ENCODE measurements at places on chromosomes 4 and X. TPM values are rescaled to one million over a fixed set of nuclear protein-coding genes. Genes with fewer than 3 reads are reported as not detected.

DNA sequence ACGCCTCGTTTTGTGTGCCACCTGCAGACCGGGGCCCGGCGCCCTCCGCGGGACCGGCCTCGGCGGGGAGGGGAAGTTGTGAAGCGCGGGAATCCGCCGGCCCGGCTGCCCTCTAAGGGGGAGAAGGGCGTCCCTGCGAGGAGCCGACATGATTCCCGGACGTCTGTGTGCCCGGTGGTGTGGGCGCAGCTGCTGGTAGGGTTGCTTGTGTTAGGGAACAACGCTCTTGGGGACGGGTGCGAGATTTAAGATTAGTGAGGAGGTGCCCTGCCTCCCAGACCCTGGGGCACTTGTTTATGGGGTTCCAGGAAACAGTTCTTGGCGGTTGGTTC, 627 bp downstream of the CDKN2AIP start:
- peak; percentile 58 for DNase-seq

GRCh38 chr4:158930639-158930972, 161.8 kb downstream of the FNIP2 start:
- DNase-seq = no peak

- DNase-seq = no peak
Observed at GRCh38 chr4:35229021-35229420, 1015.3 kb downstream of the ARAP2 start.

DNA sequence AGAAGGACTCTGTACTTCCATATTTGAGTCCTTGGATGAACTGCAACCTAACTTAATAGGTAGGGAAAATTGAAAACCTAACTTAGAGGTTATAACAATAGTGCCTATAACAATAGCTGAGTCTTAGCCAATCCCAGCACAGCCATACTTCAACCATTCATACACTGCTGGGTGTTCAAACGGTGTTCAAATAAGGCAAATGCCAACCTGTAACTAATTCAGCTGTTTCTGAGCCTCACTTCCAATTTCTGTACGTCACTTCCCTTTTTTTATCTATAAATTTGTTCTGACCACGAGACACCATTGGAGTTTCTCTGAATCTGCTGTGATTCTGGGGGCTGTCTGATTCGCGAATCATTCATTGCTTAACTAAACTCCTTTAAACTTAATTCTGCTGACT, 9.6 kb upstream of the GRSF1 start:
- DNase-seq = no peak

DNA sequence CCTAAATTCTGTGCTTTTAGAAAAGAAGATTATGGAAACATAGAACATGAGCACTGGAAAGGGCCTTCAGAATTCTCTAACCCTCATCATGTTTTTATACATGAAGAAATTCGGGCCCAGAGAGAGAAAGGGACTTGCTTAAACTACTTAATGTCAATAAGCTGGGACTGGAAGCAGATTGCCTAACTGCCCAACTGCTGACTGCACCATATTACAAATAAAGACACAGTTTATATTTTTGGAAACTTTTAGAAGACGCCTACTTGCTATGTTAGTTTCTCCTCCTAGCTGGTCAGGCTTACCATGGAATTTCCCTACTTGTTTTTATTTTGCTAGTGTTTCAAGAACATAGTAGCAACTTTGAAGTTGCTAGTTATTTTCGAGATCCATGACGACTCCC, 47.1 kb downstream of the SLC9A6 start:
- no peak for DNase-seq

DNA sequence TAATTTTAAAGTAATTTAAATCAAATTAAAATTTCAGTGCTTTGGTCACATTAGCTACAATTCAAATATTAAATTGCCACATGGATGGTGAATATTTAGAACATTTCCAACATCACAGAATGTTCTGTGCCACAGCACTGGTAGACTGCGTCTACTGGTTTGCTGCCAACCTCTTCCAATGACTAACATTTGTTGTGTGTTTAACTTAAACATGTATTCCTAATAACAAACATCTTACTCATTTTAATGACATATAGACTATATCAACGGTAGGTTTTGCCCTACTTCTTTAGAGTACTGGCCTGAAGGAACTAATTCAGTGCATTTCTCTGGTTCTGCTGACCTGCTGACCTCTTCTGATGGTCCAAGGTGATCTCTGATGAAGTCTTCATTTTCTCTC, 157.6 kb downstream of the DCK start:
- DNase-seq = no peak

DNA sequence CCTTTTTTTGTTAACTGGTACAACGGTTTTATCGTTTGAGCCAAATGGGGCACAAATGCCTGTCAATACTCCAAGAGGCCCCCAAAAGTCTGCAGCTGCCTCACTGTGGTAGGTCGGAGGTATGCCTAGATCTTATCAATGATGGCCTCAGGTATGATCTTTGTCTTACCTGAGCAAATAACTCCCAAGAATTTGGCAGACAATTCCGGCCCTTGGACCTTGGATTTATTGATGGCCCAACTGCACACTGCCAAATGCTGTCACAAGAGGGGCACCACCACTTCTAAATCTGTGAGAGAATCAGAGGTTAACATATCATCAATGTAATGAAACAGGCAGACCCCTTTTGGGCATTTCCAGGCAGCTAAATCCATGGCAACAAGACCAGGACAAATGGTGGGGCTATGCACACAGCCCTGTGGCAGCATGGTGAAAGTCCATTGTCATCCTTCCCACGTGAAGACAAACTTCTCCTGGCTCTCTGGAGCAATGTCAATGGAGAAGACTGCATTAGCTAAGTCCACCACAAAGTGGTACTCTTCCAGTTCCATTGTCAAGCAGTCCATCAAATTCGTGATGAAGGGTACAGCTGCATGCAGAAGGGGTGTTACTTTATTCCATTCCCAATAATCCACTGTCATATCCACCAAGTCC, 28.6 kb downstream of the CXCL13 start:
- no peak for DNase-seq

DNA sequence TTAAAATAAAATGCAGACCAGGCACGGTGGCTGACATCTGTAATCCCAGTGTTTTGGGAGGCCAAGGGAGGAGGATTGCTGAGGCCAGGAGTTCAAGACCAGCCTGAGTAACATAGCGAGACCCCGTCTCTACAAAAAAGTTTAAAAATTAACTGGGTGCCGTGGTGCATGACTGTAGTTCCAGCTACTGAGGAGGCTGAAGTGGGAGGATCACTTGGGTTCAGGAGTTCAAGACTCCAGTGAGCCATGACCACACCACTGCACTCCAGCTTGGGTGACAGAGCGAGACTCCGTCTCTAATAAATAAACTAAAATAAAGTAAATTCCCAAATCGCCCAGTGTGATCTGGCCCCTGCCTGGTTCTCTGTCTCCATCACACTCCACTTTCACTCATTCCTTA, 43.7 kb downstream of the TENM3 start:
- no peak for DNase-seq

- DNase-seq = no peak
Observed at GRCh38 chr4:7779432-7779768, 160.3 kb downstream of the AFAP1 start.

DNA sequence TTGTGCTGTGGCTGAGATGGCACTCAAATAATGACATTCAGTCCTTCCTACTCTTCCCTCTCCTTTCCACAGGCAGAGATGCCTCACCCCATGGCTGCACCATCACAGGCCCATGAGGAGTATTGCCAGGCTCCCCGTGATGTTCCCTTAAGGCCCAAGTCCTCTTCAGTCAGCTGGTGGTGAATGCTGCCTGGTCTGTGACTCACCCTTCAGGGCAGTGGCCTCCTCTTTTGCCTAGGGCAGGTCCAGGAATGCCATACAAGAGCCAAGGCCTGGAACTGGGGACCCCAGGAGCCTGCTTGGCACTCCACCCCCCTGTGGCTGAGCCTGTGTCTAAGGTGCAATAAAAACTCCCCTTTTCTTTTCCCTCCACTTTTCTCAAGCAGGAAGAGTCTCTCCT, 144.2 kb upstream of the GEMIN8 start:
- DNase-seq = no peak

- peak; percentile 30 for DNase-seq
Observed at GRCh38 chr4:138090150-138090917, 151.8 kb downstream of the SLC7A11 start.

DNA sequence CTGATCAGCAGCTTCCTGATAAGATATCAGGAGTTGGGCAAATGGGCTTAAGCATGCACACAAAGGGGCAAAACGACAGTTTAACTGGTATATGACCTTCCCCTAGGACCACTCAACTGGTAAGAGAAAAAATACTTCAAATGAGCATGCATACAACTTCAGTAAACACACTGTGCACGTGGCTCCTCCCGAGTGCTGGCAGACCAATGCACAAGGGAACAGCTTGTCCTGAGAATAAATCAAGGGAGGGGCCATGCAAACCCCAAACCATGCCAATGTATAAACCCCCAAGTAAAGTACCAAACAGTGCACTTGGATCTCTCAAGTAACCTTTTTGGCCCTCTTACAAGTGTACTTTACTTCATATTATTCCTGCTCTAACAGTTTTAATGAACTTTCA, 293.3 kb upstream of the TBX22 start:
- no peak for DNase-seq

GRCh38 chr4:138487230-138487629, 245.1 kb upstream of the SLC7A11 start:
- DNase-seq = no peak

DNA sequence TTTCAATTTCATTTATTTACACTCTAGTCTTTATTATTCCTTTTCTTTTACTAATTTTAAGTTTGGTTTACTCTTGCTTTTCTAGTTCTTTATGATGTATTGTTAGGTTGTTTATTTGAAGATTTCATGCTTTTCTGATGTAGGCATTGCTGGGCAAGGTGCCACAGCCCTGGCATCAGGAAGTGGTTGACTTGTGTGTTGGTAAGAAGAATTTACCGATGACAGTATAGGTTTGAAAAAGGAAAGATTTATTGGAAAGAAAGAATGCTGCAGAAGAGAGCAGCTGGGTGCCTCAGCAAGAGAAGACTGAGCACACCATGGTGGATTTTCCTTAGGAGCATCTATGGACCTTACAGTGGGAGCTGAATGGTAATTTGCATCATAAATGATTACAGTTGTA, 153.2 kb downstream of the KLF8 start:
- peak; percentile 38 for DNase-seq

DNA sequence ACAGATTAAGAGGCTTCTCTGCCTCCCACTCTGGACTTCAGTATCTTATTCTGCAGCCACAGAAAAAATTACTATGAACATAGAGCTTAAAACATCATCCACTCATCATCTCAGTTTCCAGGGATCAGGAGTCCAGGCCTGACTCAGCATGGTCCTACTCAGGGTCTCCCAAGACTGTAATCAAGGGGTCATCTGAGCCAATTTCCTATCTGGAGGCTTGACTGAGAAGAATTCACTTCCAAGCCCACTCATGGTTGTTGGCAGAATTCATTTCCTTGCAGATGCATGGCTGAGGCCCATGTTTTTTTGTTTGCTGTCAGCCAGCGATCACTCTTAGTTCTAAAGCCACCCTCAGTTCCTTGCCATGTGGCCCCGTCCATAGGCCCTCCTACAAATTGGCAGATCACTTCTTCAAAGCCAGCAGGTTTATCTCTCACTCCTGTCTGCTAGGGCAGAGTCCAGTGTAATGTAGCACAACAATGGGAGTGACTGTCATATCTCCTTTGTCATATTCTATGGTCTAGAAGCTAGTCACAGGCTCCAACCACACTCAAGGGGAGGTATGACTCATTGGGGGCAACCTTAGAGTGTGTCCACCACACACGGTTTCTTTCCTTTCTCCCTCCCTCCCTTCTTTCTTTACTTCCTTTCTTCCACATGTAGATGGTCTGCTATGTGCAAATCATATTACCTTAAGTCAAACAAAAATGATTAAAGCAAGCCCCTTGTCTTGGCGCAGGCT, 251.6 kb downstream of the QDPR start:
- DNase-seq = peak; percentile 54

DNA sequence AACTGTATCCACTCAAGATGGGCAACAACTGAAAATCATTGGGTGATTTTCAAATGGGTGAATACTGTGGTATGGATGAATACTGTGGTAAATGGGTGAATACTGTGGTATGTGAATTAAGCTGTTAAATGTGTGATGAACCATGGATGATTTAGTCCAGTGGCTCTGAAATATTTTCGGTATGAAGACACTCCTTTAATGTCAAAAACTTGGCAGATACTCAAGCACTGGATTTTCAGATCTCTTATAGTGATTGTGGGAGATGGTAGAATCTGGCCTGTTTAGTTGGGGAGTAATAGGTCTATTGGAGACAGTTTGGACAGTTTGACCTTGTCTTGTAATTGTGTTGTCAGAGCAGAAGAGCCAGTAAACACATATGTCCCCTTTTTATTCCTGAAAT, 45.7 kb downstream of the SSX7 start:
- DNase-seq = no peak

- DNase-seq = no peak
Observed at GRCh38 chr4:183401473-183401872, 43.0 kb upstream of the CDKN2AIP start.

- DNase-seq = no peak
Observed at GRCh38 chrX:2450681-2451080, 50.1 kb downstream of the DHRSX start.

- no peak for DNase-seq
Observed at GRCh38 chrX:14491689-14492088, 37.6 kb upstream of the GLRA2 start.

DNA sequence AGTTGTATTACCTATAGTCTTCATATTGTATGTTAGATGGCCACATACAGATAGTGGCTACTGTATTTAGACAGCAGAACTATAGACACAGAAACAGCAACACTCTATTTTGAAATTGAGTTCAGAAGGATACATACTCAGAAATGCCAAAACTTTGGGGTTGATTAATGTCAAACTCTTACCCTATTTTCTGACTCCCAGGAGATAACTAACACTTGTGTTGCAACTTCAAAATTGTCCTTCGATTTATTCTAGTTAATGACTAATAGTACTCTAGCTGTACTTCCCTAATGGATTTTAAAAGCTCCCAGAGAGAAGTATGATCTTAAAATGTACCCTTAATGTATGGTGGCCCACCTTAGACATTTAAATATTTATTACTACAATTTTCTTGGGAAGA, 229.9 kb upstream of the UGT8 start:
- no peak for DNase-seq

The ZNF595 gene
- 5.8 TPM for total RNA-seq

The DGAT2L6 gene
- total RNA-seq = not detected

The BDH2 gene
- total RNA-seq = 19.4 TPM

The MECP2 gene
- total RNA-seq = 63.7 TPM

The FAM184B gene
- total RNA-seq = not detected

The TLR2 gene
- total RNA-seq = 1.8 TPM

The BMX gene
- total RNA-seq = not detected

All from activated CD8-positive, alpha-beta T cell treated with anti-CD3 and anti-CD28 coated beads for 36 hours (primary cell).